ENCODE measurements at places on chromosomes 2 and 18.

DNA sequence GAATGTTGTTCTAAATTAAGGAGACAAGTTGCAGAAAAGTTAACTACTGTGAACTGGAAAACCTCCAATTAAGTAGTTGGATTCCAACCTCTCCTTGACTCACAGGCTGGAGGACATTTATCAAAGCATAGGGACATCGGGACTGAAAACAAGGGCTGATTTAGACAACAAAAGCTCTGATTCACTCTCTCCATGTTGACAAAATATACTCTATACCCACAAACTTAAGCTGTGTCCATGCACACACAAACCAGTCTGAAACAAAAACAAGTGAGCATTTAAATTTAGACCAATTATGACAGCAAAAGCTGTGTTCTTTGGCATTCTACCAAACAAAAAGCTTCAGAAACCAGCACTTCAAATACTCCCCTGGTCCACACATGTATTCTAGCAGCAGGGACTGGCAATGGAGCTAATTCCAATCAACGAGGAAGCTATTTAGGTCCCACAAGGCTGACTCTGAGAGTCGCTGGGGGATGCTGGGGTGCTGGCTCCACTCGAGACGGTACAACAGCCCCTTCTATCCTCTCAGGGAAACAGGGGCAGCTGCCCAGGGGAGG lies 71.4 kb downstream of the NXPH2 start:
- DNase-seq: no peak

DNA sequence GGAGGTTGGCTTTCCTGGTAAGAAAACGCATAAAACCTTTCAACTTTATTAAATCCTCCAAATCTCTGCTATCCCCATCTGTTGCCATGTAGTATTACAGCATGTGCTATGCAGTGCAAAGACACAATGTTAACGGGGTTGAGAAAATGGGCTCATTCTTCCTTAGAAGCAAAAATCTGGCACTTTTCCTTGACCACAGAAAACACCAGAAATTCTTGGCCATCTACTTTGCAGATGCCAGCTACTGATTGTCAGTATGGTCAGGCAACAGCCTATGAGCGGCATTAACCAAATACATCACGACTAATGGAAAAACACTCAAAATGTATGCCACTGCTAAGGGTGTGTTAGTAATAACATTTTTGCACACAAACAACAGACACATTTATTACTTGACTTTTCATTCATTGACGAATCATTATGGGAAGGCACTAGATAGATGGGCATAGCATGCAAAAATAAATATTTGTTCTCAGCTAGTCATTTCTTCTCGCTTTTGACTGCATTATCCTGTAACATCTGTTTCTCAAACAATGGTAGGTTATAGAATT lies 65.2 kb upstream of the CRIM1 start:
- no peak for DNase-seq

DNA sequence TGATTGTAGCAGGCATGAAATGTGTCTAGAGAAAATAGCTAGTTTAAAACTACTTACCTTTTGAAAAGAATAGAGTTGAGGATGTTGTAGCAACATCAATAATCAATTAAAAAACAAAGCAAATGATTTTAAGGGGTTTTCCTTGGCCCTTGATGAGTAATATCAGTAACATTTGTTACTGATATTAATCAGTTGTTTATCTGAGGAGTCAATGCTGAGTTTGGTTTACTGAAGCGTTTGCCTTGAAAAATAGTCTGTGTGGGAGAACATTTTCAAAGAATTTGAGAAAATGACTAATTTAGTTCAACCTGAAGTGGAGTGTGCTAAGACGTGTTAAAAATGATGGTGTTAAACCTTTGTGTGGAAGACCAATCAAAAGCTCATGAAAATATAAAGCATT lies 9.3 kb downstream of the PTH2R start:
- no peak for DNase-seq

DNA sequence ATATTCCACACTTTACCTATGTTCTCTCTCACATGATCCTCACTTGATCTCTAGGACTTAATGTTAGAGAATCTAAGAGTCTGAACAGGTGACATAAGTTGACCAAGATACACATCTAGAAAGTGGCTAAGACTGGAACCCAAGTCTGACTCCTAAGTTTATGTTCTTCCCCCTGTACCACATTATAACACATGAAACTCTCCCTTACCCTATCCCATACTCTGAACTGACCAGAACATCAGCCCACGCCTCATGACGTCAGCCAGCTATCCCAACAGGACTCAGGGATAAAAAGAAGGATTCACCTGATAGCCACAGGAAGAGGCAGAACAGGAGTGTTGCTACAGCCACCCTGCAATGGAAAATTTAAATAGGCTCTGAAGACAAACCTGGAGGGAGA lies 392.2 kb downstream of the ZEB2 start:
- no peak for DNase-seq

GRCh38 chr2:238286551-238286950 lies 1.9 kb downstream of the PER2 start:
- DNase-seq: no peak

- no peak for DNase-seq
Observed at GRCh38 chr18:62828852-62829251, 113.5 kb downstream of the PHLPP1 start.

DNA sequence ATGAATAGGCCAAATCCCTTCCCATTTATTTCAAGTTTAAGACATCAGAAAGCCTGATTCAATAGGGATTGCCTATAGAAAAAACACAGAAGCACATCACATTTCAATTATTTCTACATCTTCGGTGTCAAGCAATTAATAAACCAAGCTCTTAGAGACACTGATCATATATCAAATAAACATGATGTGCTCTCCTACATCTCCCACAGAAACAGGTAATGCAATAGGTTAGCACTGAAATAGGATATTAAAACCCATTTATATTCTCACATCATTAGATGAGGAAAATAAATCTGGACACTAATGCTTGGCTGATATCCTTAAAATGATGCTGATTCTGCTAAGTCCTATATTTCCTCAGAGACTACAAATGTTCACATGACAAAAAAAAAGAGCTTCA lies 364.7 kb downstream of the MBD2 start:
- no peak for DNase-seq

- no peak for DNase-seq
Observed at GRCh38 chr2:216485237-216485636, 13.4 kb upstream of the RPL37A start.

- DNase-seq: no peak
Observed at GRCh38 chr2:133633881-133634409, 65.7 kb upstream of the NCKAP5 start.

All from stimulated activated CD4-positive, alpha-beta T cell treated with anti-CD3 and anti-CD28 coated beads, Interleukin-4, amount 100 ng/mL, for 1 hour (primary cell).